ENCODE measurements at places on chromosomes 5 and 9.

- DNase-seq = no peak
Observed at GRCh38 chr5:62596691-62597090, 18.1 kb downstream of the LRRC70 start.

GRCh38 chr5:12292610-12293204 lies 388.5 kb upstream of the CTNND2 start:
- DNase-seq = no peak

DNA sequence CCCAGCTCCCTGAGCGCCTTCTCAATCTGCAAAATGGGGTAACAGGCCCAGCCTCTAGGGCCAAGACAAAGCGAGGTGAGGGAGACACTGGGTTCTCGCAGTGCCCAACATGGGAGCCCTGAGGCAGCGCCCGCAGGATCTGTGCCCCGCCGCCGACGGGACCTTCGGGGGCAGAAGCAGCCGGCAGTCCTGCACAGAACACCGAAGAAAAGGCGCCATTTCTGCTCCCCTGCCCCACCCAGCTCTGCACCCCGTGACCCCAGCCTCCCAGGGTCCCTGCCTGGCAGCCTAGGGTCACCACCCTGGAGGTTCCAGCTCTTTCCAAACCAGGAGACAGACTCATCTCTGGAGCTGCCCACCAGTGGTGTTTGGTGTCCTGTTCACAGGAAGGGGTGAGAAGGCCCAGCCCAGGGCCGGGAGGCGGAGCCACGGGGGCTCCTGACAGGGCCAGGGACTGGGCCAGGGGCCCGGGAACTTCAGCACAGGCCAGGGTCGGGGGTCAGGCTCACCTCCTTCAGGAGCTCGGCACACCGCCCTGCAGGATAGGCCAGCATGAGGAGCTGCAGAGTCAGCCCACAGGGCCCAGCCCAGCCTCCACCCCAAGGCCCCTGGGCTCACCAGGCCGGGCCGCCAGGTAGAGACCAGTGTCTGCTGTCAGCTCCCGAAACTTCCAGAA lies 3.3 kb downstream of the LCN8 start:
- DNase-seq = no peak

DNA sequence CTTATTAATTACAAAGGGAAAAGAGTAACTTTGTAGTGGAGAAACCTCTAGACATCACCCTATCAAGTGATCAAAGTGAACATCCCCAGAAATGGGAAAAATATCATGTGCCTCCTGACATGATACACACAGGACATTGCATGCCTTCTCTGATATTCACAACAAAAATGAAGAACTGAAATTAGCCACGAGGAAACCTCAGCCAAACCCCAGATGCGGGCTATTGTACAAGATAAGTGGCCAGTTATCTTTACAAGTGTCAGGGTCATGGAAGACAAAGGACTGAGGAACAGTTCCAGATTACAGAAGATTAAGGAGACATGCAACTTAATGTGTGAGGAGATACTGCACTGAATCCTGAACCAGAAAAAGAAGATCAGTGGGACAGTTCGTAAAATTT lies 23.8 kb upstream of the NPM1 start:
- DNase-seq = no peak

GRCh38 chr5:579746-580366 lies 32.3 kb upstream of the CEP72 start:
- no peak for DNase-seq

DNA sequence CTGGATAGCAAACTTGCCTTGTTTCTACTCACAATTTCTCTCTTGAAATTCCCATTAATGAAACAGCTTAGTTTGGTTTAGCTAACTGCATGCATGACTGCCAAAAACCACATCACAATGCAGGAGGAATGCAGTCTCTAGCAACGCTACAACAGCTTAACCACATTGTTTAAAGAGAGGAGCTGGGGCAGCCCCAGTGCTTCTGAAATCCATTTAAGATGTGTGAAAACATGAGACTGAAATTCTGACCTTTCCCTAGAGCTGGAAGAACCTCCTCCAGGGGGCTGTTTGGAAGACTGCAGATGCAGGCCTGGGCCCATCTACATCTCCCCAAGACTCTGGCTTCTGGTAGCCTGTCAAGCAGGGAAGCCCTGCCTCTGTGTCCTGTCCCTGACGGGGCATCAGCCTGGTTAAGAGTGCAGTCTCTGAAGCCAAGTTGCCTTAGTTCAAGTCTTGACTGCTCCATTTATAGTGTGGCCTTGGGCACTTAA lies 157.1 kb downstream of the ZNF462 start:
- no peak for DNase-seq

All from CD4-positive, alpha-beta T cell treated with Interleukin-4 for 1 hour (primary cell).